Stimulated activated CD4-positive, alpha-beta T cell treated with anti-CD3 and anti-CD28 coated beads, Interleukin-15, amount 100 ng/mL, for 24 hours (primary cell): ENCODE measurements at places on chromosomes 3 and 15.

DNA sequence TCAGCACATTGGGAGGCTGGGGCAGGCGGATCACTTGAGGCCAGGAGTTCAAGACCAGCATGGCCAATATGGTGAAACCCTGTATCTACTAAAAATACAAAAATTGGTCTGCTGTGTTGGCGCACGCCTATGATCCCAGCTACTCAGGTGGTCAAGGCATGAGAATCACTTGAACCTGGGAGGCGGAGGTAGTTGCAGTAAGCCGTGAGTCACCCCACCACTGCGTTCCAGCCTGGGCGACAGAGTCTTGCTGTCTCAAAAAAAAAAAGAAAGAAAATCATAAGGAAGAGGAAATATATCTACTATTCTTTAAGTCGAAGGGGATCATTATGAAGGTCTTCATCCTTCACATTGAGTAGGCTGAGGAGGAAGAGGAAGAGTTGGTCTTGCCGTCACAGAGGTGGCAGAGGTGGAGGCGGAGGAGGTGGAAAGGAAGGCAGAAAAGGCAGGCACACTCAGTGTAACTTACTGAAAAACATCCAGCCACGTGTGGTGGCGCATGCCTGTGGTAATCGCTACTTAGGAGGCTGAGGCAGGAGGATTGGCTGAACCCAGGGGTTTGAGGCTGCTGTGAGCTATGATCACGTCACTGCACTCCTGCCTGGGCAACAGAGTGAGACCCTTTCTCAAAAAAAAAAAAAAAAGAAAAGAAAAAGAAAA is 14.2 kb downstream of the CSK start:
- peak; percentile 68 for DNase-seq

DNA sequence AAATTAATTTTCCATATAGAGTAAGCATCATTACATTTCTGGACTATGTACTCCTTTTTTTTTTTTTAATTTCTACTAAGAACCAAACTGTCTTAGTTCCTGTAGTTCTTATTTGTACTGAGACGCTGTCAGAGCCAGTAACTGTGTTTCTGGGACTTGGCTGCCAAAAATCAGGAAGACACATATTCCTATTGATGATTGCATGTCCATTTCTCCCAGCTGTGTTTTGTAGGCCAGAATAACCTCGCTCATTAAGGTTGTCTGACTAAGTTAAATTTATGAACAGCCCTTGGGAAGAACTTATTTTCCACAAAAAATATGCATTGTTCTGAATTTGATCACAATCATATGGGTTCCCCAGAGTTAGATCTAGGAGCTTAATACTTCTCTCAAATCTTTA is 29.5 kb downstream of the PLSCR5 start:
- no peak for DNase-seq

DNA sequence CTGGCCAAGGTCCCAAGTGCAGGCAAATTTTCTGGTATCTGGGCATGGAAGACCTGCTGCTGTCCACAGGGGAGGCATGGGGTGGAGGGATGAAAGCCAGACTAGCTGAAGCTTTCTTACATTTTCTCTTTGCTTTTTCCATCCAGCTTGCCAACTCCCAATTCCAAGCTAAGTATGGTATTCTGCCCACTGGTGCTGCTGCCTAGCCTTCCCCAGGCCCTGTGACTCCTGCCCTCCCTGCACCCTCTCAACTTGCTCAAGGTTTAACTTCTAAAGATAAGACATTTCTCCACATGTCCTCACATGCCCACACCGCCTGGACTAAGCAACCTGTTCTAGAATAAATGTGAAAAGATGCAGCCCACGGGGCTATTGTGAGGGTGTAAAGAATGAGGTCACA is 59.5 kb upstream of the HACD2 start:
- DNase-seq: no peak

DNA sequence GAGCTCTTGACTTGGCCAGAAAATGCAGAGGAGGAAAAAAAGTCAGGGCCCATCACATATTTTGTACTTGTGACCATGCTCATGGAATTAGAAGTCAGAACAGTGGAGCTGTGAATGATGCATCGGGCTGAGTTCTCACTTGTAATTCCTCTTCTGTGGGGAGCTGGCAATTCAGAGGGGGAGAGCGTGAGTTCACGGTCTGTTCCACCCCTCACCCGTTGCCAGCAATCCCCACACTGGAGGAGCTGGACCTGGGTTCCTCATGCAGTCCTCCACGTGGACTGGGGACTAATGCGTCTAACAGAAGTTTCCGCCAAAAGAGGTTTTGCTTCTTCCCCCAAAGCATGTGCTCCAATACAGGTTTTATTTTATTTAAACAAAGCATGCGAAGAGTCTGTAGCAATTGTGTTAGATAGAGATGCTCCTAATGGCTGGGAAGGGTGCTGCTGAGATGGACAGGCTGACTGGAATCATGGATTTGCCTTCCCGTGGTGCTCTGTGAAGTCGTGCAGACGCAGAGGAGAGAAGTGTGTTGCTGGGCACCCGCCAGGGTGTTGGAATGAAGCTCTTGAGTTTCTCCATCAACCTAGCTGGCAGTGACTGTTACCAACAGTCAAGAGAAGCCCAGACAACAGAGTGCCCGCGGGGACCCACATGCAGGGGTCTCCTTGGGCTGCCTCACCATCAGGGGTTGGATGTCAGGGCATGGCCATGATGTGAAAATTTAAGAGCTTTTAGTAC is 77.4 kb upstream of the PCSK6 start:
- DNase-seq: no peak

DNA sequence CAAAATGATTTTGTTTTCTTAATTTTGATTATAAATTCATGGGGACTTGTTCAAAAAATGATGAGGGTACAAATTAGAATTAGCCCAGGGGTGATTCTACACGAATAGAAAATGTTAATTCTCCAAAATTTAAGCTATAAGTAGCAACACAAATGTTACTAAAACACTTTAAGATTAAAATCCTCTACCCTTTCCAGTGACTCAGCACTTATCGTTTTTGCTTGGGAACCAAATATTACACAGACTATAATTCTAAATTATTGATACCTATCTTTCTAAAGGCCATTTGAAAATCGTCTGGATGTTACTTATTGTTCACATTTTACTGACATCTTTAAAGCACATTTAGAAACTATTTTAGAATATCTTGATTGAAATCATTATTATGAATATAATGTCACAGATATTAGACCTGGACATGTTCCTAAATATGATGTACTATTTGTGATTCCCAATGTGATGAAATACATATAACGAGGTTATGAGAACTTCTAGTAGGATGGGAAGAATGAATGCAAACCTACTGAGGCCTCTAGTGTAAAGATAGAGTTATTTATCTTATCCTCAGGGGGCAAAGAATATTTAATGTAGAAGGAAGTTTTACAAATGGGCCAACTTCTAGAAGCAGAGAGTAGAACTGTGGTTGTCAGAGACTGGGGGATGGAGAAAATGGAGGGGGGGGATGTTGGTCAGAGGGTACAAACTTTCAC is 132.0 kb upstream of the TP63 start:
- no peak for DNase-seq

DNA sequence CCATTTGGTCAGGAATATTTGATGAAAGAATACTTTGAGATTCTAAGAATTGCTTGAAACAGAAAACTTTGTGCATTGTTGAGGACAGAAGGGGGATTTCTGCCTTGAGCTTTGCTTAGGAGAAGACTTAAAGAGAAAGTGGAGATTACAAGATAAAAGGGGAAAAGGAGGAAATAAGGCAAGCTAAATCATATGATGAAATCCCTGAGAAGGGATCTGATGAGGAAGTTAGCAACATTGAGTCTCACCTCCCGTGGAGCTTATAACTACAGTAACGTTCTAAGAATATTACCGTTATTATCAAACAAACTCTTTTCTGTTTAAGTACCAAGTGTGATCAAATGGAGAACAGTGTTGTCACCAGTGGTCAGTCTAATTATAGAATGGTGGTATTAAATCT is 414.7 kb upstream of the NAALADL2 start:
- no peak for DNase-seq

GRCh38 chr15:58830556-58830955 is 59.5 kb downstream of the MINDY2 start:
- no peak for DNase-seq

DNA sequence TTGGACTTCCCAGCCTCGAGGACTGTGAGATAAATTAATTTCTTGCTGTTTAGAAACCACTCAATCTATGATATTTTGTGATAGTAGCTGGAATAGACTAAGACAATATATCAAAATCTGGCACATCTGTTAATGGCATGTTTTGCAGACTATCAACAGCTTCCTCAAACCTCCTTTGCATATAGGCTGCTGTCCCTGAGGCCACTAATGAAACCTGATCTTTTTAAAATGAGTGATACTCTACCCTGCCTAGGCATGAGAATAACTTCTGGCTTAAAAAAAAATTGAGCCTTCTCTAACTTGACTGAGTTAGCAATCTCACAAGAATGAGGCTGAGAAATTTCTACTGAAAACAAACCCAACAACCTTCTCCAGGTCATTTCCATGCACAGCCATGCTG is 176.0 kb upstream of the CRBN start:
- no peak for DNase-seq

GRCh38 chr15:77496715-77497109 is 76.0 kb downstream of the HMG20A start:
- DNase-seq: peak; percentile 82

DNA sequence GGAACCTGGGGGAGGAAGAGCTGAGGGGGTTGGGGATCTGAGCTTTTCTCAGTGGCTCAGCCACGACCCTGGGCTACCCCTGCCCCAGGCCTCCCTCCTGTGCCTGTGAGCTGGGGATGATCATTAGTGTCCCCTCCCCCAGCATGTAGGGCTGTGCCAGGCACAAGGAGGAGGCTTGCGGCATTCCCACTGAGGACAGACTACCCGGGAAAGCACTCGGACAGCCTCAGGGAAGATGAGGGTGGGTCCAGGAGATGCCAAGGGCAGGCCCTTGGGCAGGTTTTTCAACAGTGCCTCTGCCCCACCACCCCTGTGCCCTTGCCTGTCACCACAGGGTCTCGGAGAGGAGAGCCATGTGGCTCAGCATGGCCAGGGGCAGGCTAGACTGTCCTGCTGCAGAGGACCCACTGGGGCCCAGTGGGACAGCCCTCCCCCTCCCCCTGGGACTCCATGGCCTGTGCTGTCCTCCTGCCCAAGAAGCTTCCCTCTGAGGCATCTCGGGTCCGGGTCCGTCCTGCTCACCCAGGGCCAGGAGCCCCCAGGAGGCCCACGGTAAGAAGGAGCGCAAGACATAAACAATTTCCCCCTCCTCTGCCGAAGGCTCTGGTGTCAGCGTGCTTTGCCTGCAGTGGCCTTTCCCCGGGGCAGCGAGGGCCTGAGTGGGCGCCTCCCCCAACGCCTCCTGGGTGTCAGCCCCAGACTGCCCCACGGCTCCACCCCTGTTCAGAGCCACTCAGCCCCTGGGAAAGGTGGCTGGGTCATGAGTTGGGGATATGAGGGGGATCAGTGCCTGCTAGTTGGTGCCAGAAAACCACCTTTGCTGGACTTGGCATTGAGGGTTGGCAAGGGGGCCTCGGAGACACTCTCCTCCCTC is 192.5 kb downstream of the GOLGA6L6 start:
- DNase-seq: no peak

DNA sequence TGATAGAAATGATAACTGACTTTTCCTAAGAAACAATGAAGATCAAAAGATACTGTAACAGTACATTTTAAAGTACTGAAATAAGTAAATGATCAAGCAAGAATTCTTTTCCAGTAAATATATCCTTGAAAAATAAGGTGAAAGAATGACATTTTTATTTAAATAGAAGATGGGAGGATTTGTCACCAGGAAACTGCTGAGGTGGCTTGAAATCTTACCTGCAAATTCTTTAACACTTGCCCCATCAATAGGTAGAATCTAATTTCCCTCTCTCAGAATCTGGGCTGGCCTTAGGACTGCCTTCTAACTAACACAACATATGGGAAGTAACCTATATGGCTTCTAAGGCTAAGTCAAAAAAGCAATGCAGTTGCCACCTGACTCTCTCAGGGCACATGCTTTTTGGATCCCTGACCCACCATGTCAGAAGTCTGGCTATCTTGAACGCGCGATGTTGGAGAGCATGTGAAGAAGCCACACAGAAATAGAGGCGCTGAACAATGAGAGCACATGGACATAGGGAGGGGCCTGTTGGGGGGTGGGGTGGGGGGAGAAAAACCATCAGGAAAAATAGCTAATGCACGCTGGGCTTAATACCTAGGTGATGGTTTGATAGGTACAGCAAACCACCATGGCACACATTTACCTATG is 11.5 kb downstream of the ACSBG1 start:
- DNase-seq: no peak

DNA sequence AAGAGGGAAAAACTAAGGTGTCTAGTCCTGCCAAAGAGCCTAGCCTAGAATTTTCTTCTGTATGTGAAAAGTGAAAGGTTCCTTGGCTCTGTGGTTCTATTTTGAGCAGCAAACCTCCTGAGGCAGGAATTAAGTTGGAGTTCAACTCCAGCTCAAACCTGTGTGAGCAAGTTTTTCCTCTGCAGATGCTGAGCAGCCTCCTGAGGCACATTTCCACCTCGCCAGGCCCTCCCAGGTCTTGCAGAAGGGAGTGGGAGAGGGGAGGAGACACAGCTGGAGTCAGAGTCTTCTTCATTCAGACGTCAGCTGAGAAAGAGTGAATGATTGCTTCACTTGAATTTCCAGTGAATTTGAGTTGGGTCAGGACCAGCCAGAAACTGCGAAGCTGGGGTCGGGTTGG is 69.5 kb upstream of the ETV5 start:
- DNase-seq: no peak

DNA sequence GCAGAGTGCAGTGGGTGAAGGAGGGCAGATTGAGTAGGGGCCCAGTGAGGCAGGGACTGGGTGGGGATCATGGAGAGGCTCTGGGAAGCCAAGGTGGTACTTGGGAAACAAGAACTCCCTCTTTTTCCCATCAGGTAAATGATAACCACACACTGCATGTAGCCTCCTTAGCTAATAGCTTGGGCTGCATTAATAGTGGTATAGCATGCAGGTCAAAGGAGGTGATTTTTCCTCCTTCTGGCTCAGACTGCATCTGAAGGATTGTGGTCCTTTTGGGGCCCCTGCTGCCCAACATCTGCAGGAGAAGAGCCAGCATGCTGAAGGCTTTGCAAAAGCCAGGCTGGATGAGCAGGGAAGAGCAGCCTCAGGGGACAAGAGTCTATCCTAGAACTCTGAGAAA is 45.4 kb downstream of the PPCDC start:
- DNase-seq: no peak

DNA sequence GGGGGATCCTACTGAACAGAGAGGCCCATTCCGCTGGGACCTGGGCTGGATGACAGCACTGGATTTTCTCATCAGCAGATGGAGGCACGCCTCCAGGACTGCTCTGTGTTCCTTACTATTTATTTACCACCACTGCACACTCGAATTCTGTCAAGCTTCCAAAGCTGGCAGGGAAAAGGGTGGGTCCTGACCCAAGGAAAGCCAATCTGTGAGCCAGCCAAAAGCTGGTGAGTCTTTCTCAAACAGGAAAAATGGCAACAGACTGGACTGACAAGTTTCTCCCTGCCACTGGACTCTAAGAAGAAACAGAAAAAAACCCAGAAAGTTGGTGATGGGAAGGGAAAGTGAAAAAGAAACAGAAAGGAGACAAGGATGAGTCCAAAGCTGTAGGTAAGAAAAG is 37.8 kb downstream of the CD47 start:
- no peak for DNase-seq

- DNase-seq: no peak
Measured at GRCh38 chr3:78857494-78858111, 910.2 kb downstream of the ROBO1 start.

GRCh38 chr3:186790261-186790981 is 7.0 kb downstream of the EIF4A2 start:
- peak; percentile 50 for DNase-seq

GRCh38 chr3:114709102-114709501 is 415.3 kb downstream of the TIGIT start:
- DNase-seq: no peak

GRCh38 chr15:94164971-94165370 is 66.4 kb upstream of the MCTP2 start:
- DNase-seq: no peak
